ENCODE measurements at places on chromosomes 16 and 17.

- DNase-seq: no peak
Observed at GRCh38 chr16:81531419-81531821, 86.8 kb downstream of the CMIP start.

DNA sequence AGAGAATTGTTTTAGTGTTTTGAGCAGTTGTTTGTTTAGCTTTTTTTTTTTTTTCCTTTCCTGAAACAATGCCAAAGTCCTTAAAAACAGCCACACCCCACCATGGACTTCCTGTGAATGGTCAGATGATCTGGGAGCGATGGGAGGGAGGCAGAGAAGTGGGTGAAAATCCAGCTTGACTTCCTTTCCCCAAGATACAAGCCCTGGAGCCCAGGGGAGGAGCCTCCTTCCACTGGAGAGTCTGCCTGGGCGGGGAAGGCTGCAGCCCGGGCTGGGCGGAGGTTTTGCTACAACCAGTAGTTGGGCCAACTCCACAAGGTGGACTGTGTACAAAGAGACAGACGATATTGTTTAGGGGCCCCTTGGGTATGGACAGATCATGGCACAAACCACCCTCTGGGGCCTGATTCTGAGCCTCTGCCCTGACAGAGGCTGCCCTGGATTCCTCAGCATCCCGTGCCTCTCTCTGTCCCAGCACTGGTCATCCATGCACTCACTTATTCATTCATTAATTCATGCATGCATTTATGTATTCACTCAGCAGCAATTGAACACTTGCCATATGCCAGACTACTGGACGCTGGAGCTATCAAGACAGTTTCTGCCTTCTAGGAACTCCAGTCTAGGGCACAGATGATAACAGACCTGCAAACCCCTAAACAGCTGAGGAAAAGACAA is 29.8 kb downstream of the WSB1 start:
- DNase-seq: peak; percentile 50

GRCh38 chr17:34153991-34154390 is 101.1 kb upstream of the CCL2 start:
- no peak for DNase-seq

DNA sequence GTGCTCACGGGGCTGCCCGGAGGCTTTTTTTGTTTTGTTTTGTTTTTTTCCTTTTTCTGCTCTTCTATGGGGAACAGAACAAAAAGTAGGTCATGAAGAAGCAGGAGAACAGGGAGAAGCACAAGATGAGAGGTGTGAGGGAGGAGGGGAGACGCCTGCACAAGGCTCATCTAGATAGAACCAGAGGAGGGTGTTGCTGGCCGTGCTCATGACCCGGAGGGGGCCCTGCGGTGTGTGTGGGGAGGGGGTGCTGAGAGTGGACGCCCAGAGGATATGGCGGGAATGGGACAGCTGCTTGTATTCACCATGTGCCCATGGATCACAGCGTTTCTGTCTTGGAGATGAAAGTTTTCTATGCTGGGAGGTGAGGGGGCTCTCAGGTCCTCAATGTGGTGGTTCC is 183.7 kb downstream of the FOXL1 start:
- no peak for DNase-seq

DNA sequence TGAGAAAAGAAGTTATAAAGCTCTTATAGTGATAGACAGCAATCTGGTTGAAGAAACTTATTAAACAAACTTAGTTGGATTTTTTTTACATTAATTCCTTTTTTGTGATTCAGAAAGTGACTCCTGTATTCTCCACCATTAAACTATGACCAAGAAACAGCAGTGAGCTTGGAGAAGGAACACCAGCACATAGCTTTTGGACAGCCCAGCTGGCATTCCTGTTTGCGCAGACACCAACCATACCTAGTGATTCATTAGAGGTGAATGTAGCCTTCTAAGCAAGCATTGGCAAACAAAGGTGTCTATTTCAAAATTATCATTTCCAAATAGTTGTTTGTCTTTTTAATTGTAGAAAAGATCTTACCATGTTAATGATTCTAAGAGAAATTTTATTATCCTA is 94.4 kb downstream of the STXBP4 start:
- peak; percentile 47 for DNase-seq

DNA sequence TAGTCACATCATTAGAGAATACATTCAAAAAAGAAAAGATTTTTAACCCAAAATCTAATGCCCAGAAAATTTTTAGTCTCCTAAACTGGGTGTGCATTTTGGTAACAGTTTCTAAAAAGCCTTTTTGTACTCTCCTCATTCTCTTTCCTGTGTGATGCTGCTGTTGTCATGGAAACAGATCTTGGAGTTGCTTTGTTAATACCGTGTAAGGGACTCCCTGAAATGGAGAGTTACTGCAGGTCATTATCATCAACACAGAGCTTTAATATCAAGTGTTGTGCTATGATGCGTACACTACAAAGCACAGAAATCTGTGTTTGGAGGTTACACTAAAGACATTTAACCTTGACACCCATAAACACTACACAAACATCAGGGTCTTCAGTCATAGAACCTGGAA is 216.3 kb downstream of the PRKCA start:
- DNase-seq: no peak

Data from ELR (cell line).